ENCODE measurements at places on chromosomes 16 and 17.
A peak's percentile ranks its signal among the peaks of the same experiment; 100 is the strongest.

- no peak for DNase-seq
Measured at GRCh38 chr17:57475796-57476195, 219.5 kb downstream of the MSI2 start.

DNA sequence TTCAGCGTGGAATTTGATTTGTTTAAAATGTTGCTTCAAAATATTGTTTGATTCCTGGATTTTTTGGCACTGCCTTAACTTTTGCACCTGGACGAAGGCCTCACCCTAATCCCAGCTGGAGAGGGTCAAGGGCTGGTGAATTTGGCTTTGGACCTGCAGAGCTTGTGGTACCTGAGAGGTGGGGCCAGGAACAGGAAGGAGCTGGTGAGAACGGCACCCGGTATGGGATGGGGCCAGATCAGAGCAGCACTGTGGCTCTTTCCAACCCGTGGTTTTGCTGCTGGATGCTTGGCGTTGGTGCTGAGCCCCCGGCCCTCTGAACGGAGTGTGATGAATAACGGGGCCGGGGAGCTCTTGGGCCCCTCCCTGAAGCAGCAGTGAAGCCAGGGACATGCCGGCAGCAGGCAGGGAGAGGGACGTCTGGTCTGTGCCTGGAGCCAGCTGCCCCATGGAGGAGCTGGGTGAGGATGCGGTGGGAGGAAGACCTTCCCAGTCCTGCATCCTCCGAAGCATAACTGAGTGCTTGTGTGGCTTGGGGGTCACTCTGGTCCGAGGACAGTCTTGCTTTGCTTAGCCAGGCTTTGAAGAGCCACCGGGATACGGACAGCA, 275.4 kb downstream of the SEC14L1 start:
- DNase-seq: no peak

DNA sequence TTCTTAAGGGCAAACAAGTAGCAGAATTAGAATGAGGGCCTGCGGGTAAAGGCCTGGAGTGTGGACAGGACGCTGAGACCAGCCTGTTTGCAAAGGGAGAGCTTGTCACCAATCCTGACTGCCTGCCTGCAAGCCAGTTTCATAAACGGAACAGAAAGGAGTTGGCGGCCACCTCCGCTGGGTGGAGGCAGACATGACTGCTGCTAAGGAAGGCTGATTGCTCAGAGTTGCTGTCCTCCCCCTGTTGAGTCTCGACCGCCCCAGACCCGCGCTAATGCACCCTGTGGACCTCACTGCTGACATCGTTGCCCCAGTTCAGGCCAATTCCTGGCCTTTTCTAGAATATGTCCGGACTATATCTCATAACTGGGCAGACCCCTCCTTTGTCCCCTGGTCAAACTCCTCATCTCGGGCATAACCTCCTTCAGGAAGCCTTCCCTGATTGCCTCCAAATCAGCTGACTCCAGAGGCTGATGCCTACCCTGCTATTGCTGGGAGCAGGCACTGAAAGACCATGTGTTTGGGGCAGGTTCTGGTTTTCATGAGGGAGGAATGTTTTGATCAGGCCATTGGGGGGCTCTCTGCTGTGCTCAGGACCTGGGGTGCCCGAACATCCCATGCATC, 153.0 kb upstream of the CIBAR2 start:
- DNase-seq: no peak

DNA sequence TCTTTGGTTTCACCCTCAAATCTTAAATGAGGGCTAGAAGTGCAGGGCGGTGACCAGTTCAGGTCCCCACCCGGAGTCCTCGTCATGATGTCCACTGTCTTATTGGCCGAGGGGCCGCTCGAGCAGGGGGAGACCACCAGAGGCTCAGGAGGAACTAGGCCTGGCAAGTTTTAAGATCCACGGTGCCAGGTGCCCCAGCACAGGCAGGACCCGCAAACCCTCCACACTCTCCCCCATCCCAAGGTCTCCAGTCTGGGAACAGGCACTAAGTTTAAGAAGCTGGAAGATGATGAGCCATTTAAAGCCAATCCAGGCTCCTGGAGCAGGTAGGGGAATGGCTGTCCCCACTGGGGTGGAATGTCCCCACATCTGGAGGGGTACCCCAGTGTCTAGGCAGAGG, 4.1 kb downstream of the DLX3 start:
- no peak for DNase-seq

GRCh38 chr16:80231121-80231520, 309.7 kb upstream of the DYNLRB2 start:
- no peak for DNase-seq

GRCh38 chr17:40457964-40458791, 14.9 kb downstream of the IGFBP4 start:
- no peak for DNase-seq

DNA sequence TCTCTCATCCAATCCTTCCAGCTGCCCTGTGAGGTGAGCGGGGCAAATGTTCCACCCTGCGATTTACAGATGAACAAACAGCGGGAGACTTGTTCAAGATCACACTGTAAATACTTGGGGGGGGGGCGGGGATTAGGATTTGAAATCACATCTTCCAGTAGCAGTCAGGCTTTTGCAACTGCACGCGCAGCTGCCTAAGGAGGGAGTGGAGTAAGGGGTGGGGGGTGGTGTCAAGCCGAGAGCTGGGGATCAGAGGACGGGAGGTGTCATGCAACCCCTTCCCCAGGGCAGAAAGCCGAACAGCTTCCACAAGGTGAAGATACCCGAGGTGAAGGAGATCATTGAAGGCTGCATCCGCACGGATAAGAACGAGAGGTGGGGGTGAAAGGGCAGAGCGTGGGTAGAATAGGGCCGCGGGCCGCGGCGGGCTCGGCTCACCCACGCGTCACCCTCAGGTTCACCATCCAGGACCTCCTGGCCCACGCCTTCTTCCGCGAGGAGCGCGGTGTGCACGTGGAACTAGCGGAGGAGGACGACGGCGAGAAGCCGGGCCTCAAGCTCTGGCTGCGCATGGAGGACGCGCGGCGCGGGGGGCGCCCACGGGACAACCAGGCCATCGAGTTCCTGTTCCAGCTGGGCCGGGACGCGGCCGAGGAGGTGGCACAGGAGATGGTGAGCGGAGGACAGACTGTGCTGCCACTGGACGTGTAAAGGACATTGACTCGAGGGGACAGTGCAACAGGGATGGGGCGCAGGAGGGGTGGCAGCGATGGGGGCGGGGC, 4.6 kb downstream of the WNK4 start:
- no peak for DNase-seq

DNA sequence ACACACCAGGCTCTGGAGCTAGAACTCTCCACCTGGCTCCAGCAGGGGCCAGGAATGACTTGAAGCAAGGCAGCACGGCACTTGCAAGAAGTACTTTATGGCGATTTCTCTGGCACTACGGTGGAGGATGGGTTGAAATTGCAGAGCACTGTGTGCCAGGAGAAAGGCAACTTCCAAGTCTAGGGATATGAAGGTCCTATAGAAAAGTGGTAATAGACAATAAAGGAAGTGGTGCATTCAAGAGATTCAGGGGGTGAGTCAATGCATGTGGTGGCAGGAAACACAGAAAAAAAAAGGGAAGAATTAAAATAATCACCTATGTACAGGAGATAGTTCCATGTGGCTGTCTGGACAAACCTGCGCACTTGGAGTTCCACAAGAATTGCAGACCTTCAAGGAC, 240.3 kb upstream of the DYNLRB2 start:
- no peak for DNase-seq

- DNase-seq: no peak
Measured at GRCh38 chr17:21202512-21202911, 11.4 kb downstream of the TMEM11 start.

GRCh38 chr17:80824549-80825470, 166.8 kb upstream of the CHMP6 start:
- DNase-seq: peak; percentile 32

- no peak for DNase-seq
Measured at GRCh38 chr17:46877466-46877865, 26.1 kb downstream of the WNT9B start.

DNA sequence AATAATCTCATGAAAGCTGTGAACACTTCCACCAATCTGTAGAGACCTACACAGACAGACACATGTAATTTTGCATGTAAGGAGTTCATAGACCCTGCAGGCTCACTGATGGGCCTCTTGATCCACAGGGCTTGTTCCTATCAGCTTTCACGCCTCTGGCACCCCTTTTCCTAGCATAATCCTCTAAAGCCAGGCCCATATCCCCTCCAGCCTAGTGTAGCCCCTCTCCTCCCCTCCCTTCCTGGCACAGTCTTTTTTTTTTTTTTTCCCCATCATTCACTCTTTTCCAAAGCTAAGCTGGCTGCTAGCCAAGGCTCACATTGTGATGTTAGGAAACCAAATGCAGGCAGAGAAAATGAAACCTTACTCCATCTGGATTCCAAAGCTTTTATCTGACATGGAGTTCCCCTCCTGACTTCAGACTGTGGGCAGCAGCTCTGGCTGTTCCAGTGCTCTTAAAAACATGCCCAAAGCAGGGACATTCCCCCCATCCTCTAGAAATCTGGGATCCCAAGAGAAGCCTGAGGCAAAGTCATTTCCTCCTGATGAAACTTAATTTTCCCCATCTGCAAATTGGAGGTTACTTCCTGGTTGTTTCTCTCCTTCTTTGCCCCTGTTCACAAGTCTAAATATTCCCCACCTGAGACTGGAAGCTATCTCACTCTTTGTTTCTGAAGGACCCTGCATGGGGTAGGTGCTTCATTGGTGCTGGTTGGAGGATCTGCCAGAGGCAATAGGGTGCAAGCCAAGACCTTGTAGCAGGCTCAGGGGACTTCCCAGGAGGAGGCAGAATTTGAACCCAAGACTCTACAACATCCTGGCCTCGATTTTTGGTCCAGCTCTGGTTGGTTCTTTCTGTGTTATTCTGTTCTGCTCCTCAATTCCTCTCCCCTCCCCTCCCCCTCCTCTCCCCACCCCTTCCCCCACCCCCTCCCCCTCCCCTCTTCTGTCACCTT, 9.9 kb upstream of the CCL5 start:
- DNase-seq: no peak

DNA sequence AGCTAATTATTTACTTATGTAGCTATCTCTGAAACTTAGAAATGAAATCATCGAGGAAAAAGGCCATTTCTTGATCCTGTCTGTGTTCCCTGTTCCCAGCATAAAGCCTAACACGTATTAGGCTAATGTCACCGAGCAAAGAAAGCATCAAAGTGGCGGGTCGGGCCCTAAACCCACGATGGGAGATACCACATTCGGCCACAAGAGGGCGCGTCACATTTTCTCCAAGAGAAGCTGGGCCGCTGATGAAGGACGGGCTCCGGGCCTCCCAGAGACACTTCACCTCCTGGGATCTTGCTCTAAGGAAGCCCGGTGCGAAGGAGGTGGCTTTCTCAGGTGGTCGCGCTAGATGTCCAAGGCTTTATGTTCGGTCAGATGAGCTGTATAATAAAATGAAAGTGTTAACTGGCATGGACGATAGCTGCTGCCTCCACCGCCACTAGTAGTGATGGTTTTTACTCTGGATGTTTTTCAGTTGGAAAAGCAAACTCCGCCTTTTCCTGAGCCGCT, 853 bp upstream of the PDK2 start:
- peak; percentile 84 for DNase-seq

DNA sequence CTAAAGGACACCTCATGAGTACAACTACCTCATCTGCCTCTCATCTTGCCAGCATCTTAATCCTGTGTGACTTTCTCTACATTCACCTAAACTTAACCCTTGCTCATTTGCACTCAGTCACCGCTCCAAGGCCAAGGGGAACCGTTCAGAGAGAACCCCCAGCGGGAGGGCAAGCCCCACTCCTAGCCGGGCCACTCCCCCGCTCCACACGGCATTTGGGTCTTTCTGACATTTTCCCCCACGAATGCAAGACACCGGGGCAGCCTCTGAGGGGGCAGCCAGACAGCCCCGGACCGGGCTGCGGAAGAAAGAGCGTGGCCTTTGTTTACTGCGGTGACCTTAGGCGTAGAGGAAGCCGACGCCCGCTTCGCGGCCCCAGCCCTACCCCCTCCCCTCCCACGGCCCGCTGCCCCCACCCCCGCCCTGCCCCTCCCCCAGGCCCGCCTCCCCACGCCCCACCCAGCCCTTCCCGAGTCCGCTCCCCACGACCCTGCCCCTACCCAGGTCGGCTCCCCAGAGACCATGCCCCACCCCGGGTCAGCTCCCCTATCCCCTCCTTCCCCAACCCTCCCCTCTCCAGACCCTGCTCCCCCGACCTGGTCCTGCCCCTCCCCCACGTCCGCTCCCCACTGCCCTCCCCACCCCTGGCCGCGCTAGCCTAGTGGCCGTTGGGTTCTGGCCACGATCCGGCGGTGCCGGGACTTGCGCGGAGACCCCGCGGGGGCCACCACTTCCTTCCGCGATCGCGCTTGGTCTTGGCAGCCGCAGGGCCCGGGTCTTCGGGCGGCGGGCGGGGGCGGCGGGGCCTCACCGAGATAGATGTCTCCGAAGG, 789 bp downstream of the CSNK1D start:
- no peak for DNase-seq

DNA sequence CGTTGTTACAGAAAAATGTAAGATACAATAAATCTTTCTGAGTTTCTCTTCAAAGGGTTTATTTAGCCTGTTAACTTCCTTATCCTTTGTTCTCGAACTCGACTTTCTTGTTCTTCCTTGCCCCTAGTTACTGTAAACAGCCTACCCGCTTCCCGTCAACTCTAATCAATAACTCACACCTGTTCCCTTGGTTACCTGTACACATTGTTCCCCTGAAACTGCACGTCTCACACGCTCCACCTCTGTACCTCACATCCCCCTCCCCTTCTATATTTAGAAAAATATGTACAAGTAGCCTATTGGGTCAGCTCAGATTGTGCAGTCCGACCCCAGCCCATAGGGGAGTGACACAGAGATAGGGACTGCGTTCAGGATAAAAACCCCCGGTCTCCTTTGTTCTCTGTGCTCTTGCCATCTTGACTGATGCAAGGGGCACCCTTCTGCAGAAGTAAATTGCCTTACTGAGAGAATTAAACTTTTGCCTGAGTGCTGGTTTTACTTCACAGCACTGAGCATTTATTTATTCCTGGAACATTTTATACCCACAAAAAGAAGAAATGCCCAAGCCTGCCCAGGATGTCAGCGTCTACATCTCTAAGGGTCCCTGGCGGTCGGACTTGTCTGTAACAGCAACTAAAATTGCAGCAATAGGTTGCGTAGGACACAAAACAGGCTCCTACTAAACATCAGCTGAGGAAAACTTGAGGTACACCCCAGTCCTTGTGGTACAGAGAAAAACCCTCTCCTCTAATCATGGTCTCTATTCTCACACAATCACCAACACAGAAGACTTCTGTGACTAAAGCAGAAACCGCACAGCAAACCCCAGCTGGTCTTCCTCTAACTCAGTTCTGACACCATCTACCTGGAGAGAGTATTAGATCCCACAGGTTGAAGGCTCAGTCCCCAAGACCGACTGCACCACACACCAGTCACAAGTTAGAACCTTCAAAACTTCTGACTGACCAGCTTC, 11.3 kb downstream of the WDR45B start:
- no peak for DNase-seq

- no peak for DNase-seq
Measured at GRCh38 chr16:22188595-22189442, 17.3 kb upstream of the EEF2K start.

Data from RWPE2 (cell line).